ENCODE measurements at places on chromosomes 6 and 20.

DNA sequence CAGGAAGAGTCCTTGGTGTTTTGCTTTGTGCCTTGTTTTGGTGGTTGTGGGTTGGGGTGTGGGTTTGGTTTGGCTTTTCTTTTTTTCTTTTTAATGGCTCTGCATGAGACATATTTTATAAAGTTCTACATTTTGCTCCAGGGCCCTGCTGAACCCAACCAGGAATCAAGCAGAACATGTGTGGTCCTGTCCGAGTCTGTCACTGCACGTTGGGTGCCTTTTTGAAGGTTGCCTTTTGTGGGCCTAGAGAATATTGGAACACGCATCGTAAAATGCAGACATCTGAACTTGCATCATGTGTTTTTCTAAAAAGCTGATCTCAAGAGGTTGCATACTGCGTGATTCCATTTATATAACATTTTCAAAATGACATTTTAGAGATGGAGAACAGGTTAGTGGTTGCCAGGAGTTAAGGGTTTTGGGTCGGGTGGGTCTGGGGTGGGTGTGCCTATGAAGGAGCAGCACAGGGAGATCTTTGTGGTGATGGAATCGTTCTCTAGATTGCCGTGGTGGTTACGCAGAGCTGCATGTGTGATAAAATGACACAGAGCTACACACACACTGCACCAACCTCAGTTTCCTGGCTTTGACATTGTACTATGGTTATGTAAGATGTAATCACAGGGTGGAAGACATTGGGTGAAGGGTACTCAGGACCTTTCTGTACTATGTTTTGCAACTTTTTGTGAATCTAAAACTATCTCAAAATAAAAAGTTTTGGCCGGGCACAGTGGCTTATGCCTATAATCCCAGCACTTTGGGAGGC lies 80.2 kb downstream of the EYA2 start:
- DNase-seq: no peak

GRCh38 chr6:55011034-55011433 lies 163.3 kb upstream of the HCRTR2 start:
- no peak for DNase-seq

DNA sequence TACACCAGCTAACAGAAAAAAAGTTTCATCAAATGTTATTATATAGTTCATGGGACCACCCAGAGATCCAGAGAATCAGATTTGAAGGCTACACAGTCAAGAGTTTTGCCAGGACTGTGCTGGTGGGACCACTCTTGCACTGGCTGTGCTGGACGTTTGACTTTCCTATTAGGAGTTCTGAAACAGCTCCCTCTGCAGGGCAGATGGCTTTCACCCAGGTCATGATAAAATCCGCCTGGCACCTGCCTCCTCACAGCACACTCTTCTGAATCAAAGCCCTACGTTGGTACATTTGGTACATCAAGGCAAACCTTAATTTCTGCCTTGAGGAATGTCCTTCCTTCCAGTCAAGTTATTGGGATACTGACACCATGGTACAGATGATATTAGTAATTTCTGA lies 302.1 kb downstream of the ZNF217 start:
- DNase-seq: no peak

DNA sequence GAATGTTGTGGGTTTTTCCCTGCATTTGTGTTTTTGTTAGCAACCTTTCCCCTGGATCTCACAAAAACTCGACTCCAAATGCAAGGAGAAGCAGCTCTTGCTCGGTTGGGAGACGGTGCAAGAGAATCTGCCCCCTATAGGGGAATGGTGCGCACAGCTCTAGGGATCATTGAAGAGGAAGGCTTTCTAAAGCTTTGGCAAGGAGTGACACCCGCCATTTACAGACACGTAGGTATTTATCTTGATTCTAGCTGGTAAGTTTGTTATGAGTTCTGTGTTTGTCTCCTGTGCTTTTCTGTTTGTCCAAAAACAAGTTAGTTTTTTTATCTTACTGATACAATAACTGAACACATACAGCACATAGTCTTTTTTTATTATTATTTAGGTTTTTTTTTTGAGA lies 3.0 kb downstream of the SLC25A27 start:
- no peak for DNase-seq

GRCh38 chr6:101232961-101233360 lies 160.5 kb upstream of the GRIK2 start:
- DNase-seq: no peak
